ENCODE measurements at places on chromosomes 13 and 19. TPM values are rescaled to one million over a fixed set of nuclear protein-coding genes. Genes with fewer than 3 reads are reported as not detected.

GRCh38 chr19:1214862-1215731, 9.5 kb downstream of the STK11 start:
- no peak for DNase-seq

- DNase-seq, result no peak
Observed at GRCh38 chr13:23848646-23849141, 40.5 kb downstream of the MIPEP start.

DNA sequence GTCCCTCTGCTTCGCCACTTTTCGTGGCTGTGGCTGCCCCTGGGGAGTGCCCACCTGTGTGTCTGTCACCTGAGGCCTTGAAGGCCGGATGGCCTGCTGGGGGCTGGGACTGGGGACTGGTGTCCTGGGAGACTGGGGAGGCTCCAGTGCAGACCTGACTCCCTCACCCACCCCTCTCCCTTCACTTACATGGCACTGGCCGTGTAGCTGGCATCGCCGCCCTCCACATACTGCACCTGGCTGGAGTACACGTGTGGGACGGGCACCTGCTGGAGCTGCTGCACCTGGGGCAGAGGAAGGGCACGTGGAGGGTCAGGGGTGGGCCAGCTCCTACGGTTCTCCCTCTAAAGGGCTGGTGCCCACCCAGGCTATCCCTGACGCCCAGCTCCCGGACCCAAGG, 25.5 kb downstream of the DCAF15 start:
- no peak for DNase-seq

DNA sequence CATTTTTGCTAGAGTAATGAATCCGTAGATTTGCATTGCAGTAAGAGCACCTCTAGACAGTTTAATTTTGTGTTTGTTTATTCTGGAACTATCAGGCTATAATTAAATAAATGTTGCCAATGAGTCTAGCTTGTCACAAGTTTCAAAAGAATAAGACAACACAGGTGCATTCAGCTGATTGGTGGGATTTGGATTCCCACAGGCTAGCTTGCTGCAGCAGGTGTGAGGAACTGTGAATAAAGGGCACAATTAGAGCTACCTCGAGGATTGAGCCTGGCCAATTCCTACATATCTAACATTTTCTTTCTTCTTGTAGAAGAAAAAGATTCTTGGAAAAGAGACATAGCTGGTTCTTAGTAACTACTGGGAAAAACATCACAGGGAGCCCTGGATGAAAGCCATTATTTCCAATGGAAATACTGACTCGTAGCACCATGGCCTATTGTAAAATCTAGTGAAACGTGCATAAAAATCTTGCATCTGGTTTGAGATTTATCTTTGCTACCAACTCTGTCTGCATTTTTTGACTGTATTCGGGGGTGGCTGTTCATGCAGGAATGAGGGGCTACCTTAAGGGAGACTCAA, 360.9 kb downstream of the FGF9 start:
- no peak for DNase-seq

GRCh38 chr13:20567881-20568528, 1.0 kb downstream of the IFT88 start:
- no peak for DNase-seq

DNA sequence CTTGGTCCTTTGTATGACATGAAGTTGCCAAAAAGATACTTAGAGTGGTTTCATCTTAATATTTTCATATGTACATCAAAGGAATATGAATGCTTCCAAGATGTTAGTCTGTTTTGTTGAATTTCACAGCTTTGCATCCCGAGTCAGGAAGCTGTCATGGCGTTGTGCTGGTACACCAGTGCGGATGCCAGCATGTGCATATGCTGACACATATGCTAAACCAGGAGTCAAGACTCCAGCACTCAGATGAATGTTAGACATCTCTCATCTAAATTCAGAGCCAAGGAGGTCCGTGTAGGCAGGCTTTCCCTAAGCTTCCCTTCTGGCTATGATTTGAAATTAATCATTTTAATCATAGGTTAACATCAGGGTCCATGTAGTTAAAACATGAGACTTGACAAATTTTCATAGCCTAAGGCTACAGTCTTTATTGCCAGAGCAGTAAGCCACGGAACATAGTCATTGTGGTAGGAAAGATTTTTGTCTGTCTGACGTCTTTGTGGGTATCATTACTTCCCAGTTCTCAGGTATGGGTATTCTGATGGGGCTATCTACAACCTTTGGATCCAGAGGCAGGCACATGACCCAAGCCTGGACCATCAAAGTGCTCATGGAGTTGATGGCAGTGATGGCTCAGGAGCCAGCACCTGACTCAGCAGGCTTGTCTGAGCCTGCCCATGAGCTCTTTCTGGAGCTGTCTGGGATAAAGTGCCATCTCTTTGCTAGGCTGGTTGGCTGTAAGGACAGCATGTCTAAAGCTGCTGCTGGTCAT, 246.1 kb downstream of the KCNRG start:
- DNase-seq, result no peak

DNA sequence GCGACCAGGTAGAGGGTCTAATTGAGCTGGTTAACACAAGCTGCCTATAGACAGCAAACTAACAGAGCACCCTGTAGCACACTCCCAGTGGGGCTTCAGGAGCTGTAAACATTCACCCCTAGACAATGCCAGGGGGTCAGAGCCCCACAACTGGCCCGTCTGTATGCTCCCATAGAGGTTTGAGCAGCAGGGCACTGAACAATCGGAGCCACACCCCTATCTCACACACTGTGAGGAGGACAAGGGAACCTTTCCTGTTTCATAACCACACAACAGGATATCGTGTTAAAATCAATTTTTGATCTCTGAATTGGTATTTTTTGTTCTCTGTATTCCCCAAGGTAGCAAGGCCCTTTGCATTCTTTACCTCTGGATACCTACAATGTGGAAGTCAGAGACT, 266.1 kb downstream of the SPRY2 start:
- no peak for DNase-seq

The IZUMO1 gene
- not detected for total RNA-seq

The IGSF23 gene
- total RNA-seq, result not detected

The FREM2 gene
- total RNA-seq, result not detected

The BCL3 gene
- 75.0 TPM for total RNA-seq

The PLK5 gene
- total RNA-seq, result not detected

The RPS5 gene
- total RNA-seq, result 1,415 TPM

The SULT2A1 gene
- total RNA-seq, result not detected

Data from activated CD4-positive, alpha-beta memory T cell treated with anti-CD3 and anti-CD28 coated beads for 36 hours (primary cell).